ENCODE measurements at places on chromosomes 1 and 21.

DNA sequence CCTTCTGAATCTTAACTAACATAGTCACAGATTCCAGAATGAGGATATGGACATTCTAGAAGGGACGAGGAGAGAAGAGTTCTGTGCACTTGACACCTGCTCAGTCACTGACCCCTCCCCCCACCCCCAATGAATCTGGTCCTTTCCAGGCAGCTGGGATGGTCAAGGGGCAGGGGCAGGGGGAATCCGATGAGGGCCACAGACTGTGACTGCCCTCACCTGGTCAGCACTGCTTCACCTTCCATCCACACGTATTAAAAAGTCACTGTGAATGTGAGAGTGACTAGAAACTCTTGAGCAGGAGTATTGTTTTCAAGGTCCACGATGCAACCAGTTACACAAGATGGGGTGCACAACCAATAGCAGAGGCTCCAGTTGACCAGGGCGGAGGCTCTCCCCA is 9.5 kb upstream of the PRAMEF12 start:
- DNase-seq, result no peak

DNA sequence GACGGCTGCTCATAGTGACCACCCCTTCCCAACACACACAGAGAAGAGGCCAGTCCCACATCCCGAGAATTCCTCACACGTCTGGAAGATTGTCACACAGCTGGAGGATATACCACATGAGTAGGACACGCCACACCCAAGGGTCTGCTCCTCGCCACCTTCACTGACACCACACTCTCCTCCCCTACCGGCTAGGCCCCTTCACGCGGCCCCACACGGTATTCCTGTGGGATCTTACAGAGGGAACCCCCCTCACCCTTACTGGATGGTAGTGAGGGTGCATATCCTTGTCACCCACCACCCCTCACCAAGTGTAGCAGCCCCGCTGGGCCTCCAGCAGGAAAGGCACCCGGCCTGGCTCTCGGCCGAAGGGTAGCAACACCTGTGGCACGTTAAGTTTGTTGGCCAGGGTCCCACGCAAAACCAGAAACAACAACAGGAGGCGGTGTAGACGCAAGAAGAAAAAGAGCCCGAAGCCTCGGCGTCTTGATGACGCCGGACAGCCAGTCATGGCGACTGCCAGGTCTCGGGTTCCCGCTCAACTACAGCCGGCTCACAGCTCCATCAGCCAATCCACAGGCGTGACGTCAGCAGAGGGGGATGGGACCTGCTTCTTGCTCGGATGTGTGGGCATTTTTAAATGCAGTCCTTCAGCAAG is at the start of gene NUP210L:
Gene NUP210L, minus strand, starts transcription at position 540 of the 658 bp plus-strand sequence.
- DNase-seq, result no peak

DNA sequence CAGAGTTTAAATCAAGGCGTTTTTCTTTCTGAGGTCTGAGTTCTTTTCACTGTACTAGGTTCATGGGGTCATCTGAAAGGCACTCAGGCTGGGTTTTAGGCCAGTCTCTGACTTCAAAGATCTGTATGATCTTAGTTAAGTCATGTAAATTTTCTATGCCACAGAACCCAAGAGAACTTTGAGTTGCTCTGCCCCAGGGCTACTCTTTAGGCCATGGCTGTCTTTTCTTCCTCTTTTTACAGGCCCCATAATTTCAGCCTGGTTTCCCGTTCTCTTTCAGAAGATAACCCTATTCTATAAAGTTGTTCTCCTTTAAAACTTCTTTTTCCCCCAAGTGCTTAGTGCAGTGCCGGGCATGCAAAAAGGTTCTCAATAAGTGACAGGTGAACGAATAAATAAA is 26.1 kb downstream of the METTL13 start:
- DNase-seq, result no peak

GRCh38 chr1:208122612-208123358 is 121.4 kb downstream of the PLXNA2 start:
- DNase-seq, result no peak

GRCh38 chr1:84365225-84366221 is 32.8 kb upstream of the DNASE2B start:
- no peak for DNase-seq
